ENCODE measurements at places on chromosomes 1 and 21.

DNA sequence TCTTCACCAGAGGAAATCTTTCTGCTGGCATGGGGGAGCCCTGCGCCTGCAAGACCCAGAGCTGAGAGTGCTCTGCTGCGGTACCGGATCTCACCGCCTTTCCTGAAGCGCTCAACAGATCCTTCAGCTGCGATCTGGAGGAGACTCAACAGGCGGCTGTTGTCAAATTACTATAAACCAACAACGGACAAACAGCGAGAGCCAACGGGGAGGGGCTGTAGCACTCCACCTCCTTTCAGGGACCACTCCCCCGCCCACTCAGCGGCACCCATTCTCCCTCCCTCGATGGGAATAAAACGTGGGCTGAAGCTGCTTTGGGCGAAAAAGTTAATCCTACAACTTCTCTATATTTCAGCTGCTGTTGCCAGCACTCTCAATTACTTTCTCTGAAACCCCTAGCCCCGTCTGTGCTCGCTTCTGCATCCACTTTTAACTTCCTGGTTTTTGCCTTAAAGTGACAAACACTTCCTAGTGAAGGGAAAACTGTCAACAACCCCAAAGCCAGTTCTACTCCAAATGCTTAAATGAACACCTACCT is at the start of gene FMO5:
FMO5 (minus strand) TSS at position 147 of the 538 bp plus-strand sequence. CDS start 310 bp downstream, outside the sequence.
- no peaks in the 10 kb centered on the region for H3K27me3 ChIP-seq
- no peaks in the 10 kb centered on the region for H3K36me3 ChIP-seq
- peak; percentile 87 for DNase-seq
- peak within 1 kb of the TSS; percentile 76 for H3K27ac ChIP-seq
- H3K4me3 ChIP-seq = peak within 1 kb of the TSS; percentile 72

DNA sequence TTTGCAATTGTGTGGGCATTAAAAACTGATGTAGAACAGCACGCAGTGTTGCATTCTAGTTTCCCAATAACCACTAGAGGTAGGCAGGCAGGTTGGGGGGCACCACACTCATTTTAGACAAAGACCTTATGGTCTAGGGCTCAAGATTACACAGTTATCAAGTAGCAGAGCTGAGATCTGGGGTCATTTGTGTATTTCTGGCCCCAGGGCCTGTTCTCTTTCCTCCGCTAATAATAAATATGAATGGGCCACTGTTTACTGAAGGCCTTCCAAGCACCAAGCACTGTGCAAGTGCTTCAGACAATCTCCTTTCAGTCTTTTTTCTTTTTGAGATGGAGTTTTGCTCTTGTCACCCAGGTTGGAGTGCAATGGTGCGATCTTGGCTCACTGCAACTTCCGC is 23.9 kb downstream of the LDLRAD2 start:
- no peaks in the 10 kb centered on the region for H3K36me3 ChIP-seq
- no peak overlapping the region for H3K4me3 ChIP-seq
- no peak overlapping the region for H3K27ac ChIP-seq
- no peak for DNase-seq
- H3K4me1 ChIP-seq = no peaks in the 10 kb centered on the region

- H3K4me1 ChIP-seq = peaks cover 6% of the 10 kb centered on the region
- no peak overlapping the region for H3K4me3 ChIP-seq
- DNase-seq = no peak
- no peaks in the 10 kb centered on the region for H3K27me3 ChIP-seq
These were observed 55.5 kb downstream of the LDLRAD2 start for GRCh38 chr1:21867451-21867996.

GRCh38 chr1:47675047-47675675 is 237.3 kb downstream of the FOXD2 start:
- H3K4me3 ChIP-seq = no peak overlapping the region
- no peaks in the 10 kb centered on the region for H3K4me1 ChIP-seq
- no peaks in the 10 kb centered on the region for H3K36me3 ChIP-seq
- no peak overlapping the region for H3K27ac ChIP-seq

Measured in testis (tissue), 5 donors.